ENCODE measurements at places on chromosomes 1 and 21.

DNA sequence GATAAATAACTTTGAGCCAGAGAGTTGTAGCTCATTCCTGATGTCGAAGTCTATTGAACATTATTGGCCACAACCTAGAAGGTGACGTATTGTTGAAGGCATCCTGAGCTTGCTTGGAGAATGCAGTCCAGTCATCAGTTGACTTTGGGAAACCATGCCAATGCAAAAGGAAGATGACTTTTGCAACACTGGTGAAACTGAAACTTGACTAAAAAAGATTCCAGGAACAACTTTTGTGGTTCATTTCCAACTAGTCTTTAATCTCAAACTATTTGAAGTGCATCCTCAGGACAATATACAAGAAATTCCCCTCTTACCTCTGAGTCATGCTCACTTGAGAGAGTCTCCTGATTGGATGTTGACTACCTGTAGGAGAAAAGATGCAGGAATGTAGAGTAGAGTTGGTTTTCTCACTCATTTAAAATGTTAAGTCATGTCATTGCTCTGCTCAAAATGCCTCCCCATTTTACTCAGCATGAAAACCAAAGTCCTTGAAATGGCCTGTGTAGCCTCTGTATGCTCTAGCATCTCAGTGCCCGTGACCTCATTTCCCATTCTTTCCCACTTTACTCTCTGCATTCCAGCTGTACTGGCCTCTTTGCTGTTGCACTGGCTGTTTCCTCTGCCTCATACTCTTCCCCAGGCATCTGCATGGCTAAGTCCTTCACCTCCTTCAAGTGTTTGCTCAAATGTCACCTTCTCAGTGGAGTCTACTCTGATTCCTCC lies 24.4 kb upstream of the LEPR start:
- no peak for DNase-seq

GRCh38 chr1:16971341-16972188 lies 8.9 kb downstream of the MFAP2 start:
- DNase-seq: no peak

DNA sequence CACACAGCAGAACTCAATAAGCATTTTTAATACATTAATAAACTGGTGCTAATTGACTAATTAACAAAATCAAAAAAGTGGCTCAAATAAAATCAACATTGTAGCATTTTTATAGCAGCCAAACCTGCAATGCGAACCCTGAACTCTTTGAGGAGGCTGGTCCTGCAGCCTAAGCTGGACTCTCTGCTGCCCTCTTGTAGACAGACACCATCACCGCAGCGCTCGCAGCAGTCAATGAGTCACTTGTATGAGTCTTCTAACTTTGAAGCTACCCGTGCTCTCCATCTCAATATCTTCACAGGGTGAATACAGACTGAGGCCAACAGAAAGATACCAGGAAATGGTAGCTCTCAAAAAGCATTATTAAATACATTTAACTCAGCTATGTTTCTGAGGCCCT lies 9.7 kb upstream of the KRTAP7-1 start:
- DNase-seq: no peak

DNA sequence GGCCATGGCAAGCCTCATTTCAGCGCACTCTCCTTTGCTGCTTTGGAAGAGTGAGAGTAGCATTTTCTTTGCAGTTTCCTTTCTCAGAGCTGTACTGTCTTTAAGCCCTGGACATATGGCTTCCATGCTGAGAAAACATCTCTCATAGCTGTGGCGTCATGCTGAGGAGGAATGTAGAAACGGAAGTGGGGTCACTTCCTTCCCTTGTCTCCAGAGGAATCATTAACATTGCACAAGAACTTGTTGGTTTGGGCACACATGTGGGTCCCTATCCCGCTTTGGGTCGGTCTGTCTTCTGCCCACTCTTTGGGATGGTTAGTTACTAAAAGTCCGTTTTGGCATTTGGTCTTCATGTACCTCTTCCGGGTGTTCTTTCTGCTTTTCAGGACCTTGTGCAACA lies 5.6 kb downstream of the MFN2 start:
- no peak for DNase-seq

DNA sequence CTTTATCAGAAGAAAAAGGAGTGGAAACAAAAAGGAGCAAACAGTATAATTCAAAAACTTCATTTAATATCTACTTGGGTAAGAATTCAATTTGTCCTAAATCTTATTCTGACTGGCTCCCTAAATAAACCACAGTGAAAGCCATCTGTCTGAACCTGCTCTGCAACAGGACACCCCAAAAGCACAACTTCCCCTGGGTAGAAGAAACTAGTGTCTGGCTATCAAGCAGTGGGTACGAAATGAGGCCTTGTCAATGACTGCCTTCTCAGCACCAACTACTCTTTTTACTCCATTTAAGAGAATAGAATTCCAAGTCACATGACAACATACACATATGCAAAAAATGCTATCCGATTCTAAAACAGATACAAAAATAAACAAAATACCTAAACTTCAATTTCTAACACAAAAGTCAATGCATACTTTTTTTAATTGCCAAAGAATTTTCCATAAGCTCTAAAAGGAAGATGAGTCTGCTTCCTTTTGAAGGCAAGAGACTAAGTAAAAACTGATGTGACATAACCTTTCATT lies 206.8 kb downstream of the SLC45A1 start:
- DNase-seq: no peak

- no peak for DNase-seq
These were observed 16.9 kb upstream of the IFNGR2 start for GRCh38 chr21:33386222-33386784.

DNA sequence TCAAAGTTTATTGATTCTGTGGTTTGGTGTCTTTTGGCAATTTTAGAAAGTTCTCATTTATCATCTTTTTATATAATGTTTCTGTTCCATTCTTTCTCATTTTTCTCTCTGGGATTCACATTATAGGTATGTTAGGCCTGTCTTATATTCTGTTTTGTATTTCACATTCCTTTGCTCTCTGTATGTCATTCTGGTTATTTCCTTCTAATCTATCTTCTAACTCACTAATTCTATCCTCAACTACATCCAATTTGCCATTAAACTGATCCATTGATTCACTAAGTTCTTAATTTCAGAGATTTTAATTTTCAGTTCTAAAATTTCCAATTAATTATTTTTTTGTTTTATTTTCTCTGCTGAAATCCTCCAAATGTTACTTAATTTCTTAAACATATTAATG lies 234.8 kb downstream of the FOXD2 start:
- DNase-seq: no peak

GRCh38 chr1:113053344-113054126 lies 19.5 kb upstream of the LRIG2 start:
- DNase-seq: no peak

DNA sequence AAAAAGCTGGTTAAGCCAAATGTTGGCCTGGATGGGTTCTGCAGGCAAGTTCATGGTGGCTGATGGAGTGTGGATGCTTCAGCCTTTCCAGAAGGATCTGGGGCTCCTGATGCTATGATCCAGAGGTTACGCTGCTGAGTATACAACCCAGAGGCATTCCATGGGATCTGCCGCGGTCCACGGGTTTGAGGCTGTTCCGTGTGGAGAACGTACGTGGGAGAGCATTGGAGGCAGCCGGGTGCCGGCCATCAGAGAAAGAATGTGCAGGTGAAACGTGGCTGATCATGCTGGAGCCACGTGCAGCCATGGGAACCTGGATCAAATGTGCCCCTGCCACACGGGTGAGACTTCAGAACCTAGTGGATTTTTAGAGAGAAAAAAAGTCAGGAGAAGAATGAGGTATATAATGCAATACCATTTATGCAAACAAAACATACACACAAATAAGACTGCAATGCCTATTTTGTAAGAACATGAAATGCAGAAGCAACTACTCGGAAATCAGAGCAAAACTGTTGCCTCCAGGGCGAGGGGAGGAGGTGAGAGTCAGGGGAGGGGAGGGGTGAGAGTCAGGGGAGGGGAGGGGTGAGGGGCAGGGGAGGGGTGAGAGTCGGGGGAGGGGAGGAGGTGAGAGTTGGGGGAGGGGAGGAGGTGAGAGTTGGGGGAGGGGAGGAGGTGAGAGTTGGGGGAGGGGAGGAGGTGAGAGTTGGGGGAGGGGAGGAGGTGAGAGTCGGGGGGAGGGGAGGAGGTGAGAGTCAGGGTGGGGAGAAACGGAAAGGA lies 116.5 kb upstream of the C1orf174 start:
- no peak for DNase-seq

GRCh38 chr1:169346036-169346589 lies 21.5 kb downstream of the NME7 start:
- no peak for DNase-seq

GRCh38 chr1:90568436-90568835 lies 148.7 kb downstream of the BARHL2 start:
- no peak for DNase-seq

DNA sequence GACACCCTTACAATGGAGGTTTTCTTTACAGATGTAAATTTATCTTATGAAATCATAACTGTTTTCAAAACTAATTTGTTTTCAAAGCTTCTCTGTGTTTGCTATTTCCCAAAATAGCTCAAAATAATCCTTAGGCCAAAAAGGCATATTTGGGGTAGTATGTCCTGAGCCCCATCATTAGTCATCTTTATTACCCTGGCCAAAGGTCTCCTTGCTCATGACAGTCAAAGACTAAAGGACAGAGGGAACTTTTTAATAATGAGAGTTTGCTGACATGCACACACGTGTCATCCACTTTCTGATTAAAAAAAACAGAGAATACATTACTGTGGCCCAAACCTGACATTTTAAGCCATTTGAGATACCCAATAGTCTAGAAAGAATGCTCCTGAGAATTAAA lies 221.9 kb upstream of the DUSP10 start:
- no peak for DNase-seq

DNA sequence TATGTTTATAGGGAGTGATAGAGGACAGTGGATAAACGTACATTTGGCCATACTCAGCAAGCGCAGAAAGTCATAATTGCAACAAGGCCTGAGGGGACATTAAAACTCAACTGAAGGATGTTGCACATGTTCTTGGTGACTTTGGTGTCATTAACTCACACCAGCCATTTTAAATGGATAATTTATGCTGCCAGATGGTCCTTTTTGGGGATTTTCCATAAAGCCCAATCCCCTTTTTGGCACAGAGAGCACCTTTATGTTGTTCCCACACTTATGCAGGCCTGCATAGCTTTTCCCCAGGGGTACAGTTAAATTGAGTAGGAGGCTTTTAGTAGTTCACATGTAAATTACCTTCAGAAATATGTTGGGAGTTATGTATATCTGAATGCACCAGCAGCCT lies 279.6 kb downstream of the NFIA start:
- DNase-seq: no peak

- DNase-seq: no peak
These were observed 339 bp upstream of the RNPC3 start for GRCh38 chr1:103525114-103525606.

DNA sequence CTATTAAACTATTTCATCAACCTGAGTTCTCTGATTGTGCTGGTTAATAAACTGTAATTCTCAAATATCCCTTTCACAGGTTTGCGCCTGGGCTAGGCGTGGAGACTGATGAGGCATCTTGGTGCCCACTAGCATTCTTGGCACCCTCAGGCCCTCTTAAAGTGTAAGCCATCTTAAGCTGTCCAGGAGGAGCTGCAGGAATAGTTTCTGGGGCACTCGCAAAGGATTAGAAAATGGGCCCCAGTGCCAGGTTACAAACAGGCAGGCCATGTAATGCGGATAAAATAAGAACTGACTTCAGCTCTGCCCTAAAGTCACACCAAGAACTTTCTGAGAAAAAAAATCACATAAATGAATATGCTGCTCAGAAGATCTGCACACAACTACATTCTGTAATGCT lies 1.1 kb downstream of the CASQ2 start:
- no peak for DNase-seq

DNA sequence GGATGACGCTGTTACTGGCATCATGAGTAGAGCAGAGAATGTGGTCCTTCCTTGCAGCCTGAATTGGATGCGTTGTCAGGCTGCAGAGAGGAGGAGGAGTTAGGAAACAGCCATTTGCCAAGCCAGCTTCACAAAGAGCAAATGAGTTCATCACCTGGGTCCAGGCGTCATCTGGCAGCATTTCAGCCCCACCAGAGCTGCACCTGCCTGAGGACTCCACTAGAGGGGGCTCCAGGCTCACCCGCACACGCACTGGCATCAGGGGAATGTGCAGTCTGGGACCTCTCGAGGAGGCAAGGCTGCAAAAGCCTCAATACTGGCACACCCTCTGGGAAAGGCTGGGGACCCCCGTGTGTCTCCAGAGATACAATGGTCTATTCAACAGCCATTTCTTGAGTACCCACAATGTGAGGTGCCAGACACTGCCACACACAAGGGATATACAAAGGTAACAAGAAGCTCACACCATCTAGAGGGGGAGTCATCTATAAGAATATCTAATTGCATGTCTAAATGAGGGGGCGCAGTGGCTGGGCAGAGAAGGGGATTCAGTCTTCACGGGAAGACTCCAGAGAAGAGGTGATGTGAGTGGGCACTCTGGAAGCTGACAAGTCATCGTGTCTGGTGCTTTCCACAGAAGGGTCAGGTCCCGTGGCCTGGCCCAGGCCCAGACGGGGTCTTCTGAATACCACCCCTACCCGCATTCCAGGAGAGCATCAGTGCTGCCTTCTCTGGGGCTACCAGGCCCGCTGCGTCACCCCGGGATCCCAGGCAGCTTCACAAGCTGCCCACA lies 53.5 kb upstream of the CNTN2 start:
- no peak for DNase-seq
